ENCODE measurements at places on chromosomes 13 and 19. TPM values are rescaled to one million over a fixed set of nuclear protein-coding genes. Genes with fewer than 3 reads are reported as not detected.

DNA sequence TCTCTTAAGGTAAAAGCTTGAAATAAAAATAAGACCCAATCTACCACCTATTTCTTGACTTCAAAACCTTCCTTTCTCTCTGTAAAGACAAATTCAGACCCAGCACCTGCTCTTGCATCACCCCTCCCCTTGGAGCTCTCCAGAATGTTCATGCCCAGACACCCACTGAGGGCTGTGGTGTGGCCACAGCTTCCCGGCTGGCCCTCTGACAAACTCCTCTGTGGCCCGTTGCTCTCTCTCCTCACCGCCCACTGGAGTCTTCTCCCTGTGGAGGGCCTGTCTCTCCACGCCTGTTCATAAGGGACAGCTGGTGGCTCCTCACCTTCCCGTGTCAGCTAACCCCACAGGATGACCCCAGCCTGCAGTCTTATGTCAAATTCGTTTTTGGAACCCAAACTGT, 49.1 kb downstream of the TSSK6 start:
- DNase-seq: no peak
- H3K36me3 ChIP-seq: peaks cover 7% of the 10 kb centered on the region
- peaks cover 25% of the 10 kb centered on the region for H3K4me1 ChIP-seq
- no peak overlapping the region for H3K4me3 ChIP-seq

DNA sequence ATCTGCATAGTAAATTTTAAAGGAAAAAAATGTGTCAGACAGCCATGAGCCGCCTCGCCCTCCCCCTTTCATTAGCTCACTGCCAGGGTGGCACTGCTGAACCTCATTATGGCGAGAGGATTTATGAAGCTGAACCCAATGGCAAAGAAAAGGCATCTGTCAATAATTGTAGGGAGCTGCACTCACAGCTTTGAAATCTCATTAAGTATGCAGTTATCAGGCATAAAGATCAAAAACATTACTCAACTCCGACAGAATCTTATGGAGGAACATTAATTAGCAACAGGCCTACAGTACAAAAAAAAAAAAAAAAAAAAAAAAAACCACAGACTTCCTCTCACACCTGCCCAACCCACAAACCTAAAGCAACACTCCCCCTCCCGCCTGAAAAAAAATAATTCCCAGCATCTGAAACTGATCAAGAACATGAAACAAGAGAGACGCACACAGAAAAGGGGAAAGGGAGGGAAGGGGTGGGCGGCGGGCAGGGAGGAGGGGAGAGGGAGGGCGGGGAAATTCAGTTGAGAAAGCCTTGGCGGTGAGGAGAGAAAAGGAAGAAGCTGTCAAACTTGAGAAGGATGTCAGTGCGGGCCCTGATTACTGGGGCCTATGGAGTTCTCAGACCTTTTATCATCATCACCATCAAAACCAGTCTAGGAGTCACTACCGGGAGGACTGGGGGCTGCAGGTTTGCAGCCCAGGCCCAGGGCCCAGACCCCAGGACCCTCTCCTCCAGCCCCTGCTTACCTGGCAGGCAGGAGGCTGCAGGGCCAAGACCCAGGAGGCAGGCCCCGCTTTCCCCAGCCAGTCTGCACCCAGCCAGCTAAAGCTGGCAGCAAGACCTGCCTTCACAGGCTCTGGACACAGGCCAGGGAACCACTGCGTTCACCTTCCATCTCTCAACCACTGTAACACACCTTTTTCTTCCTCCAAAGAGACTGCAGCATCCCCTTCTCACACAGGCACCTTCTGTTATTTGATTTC, 8.9 kb downstream of the TSHZ3 start:
- H3K4me1 ChIP-seq: no peaks in the 10 kb centered on the region
- DNase-seq: no peak
- H3K36me3 ChIP-seq: no peaks in the 10 kb centered on the region
- no peaks in the 10 kb centered on the region for H3K27me3 ChIP-seq
- no peak overlapping the region for H3K27ac ChIP-seq

The ZFP28 gene
- total RNA-seq: 2.1 TPM

DNA sequence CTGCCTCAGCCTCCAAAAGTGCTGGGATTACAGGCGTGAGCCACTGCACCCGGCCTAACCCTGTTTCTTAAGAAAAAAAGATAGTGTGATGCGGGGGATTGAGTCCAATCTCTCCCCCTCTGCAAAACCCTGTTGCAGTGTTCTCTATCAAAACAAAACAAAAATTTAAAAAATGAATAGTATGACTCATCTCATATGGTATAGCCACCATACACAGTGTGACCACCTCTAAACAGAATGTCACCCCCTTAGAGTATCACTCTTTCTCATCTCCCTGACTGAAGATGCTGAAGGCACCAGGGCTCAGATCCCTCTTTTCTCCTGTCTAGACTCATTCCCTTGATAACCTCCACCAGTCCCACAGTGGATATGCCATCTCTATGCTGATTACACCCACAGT, 6.8 kb upstream of the ERF start:
- H3K36me3 ChIP-seq: no peaks in the 10 kb centered on the region
- no peak for DNase-seq
- H3K4me3 ChIP-seq: no peak overlapping the region
- no peak overlapping the region for H3K27ac ChIP-seq
- H3K27me3 ChIP-seq: no peaks in the 10 kb centered on the region

- no peak overlapping the region for H3K27ac ChIP-seq
- H3K36me3 ChIP-seq: no peaks in the 10 kb centered on the region
- H3K4me1 ChIP-seq: no peaks in the 10 kb centered on the region
- DNase-seq: no peak
- no peak overlapping the region for H3K4me3 ChIP-seq
Observed at GRCh38 chr13:60435762-60436374, 38.8 kb downstream of the TDRD3 start.

- no peak for DNase-seq
- H3K27me3 ChIP-seq: no peaks in the 10 kb centered on the region
- H3K4me3 ChIP-seq: no peak overlapping the region
- no peak overlapping the region for H3K27ac ChIP-seq
- H3K4me1 ChIP-seq: no peaks in the 10 kb centered on the region
Observed at GRCh38 chr13:23671897-23672296, 101.7 kb downstream of the TNFRSF19 start.

The CGB7 gene
- total RNA-seq: not detected

- H3K36me3 ChIP-seq: no peaks in the 10 kb centered on the region
- H3K4me1 ChIP-seq: no peaks in the 10 kb centered on the region
- no peak overlapping the region for H3K27ac ChIP-seq
- H3K27me3 ChIP-seq: no peaks in the 10 kb centered on the region
Observed at GRCh38 chr19:40740747-40741146, 9.5 kb downstream of the ACTMAP start.

The KLF16 gene
- total RNA-seq: 34.8 TPM

The KISS1R gene
- total RNA-seq: not detected

GRCh38 chr13:90689111-90689510, 658.4 kb upstream of the MIR17HG start:
- no peak overlapping the region for H3K4me3 ChIP-seq
- no peaks in the 10 kb centered on the region for H3K27me3 ChIP-seq
- no peak overlapping the region for H3K27ac ChIP-seq

GRCh38 chr19:42422092-42422900, 4.9 kb downstream of the LIPE start:
- peak overlapping the region; percentile 79 for H3K4me3 ChIP-seq
- H3K36me3 ChIP-seq: no peaks in the 10 kb centered on the region
- no peak overlapping the region for H3K27ac ChIP-seq
- H3K27me3 ChIP-seq: no peaks in the 10 kb centered on the region
- DNase-seq: no peak

The KLK6 gene
- total RNA-seq: not detected

DNA sequence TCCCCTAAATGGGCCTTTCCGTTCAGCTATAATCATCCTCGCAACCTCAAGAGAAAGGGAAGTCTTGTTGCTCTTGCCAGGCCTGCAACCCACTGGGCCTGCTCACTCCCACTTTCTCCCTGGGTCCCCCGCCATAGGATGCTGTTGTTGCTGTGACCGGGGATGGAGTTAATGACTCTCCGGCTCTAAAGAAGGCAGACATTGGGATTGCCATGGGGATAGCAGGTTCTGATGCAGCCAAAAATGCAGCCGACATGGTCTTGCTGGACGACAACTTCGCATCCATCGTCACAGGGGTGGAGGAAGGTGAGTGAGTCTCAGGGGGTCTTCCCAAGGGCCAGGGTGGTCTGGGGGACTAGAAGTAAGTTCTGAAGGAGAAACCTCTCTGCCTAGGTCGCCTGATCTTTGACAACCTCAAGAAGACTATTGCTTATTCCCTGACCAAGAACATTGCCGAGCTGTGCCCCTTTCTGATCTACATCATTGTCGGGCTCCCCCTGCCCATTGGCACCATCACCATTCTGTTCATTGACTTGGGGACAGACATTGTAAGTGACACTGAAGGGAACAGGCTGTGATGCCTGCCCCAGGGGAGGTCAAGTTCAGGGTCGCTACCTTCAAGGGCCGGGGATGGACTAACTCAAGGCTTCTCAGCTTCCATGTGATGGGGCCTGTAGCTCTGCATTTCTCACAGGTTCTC, 26.8 kb downstream of the ATP12A start:
- H3K27me3 ChIP-seq: no peaks in the 10 kb centered on the region
- H3K36me3 ChIP-seq: no peaks in the 10 kb centered on the region
- no peaks in the 10 kb centered on the region for H3K4me1 ChIP-seq

- no peaks in the 10 kb centered on the region for H3K36me3 ChIP-seq
- peaks cover 9% of the 10 kb centered on the region for H3K4me1 ChIP-seq
- H3K27me3 ChIP-seq: no peaks in the 10 kb centered on the region
- DNase-seq: peak; percentile 22
Observed at GRCh38 chr19:10193790-10194499, 808 bp downstream of the DNMT1 start.

The KCNRG gene
- total RNA-seq: 0.30 TPM

The DOCK6 gene
- 86.0 TPM for total RNA-seq

The ZNF836 gene
- total RNA-seq: 10.6 TPM

The C13orf42 gene
- total RNA-seq: not detected

DNA sequence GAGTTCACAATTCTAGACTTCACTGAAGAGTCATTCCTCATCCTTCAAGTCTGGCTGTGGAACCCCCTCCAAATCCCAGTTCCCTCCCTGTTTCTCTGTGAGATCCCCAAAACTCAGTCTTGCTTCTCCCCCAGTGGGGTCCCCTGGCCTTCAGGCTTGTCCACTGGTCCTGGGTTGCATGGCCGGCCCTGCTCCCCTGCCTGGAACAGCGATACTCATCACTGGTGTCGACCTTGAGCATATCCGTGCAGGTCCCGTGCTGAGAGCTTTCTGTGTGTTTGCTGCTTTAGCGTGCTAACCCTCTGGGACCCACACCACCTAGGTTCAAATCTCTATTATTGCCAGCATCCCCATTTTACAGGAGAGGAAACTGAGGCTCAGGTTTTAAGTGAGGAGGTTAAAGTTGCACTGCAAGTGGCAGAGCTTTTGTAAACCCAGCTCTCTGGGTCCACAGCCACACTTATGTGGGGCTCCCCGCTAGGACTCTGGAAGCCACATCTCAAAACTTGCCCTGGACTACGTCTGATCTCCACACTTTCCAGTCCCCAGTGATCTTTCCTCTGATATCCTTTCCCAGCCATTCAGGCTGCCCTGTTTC, 15.5 kb downstream of the LIPE start:
- no peak for DNase-seq
- no peaks in the 10 kb centered on the region for H3K27me3 ChIP-seq
- H3K4me1 ChIP-seq: no peaks in the 10 kb centered on the region
- H3K4me3 ChIP-seq: no peak overlapping the region

DNA sequence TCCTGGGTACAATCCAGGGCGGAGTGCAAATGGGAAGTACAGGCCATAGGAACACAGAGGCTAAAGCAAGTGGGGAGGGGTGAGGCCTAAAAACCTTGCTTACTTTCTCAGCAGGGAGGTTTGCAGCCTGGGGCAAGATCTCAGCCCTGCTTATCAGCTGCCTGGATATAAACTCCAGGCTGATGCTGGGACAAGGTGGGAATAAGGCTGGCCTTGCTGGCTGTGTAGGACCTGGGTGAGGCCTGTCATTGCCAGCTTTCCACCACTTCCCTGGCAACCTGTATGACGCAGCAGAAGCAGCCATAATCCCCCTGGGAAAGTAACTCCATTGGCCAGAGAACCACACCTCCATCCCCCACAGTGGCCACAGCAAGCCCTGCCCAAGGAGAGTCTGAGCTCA, 279.1 kb upstream of the ATXN8OS start:
- no peaks in the 10 kb centered on the region for H3K36me3 ChIP-seq
- no peak overlapping the region for H3K4me3 ChIP-seq
- no peaks in the 10 kb centered on the region for H3K27me3 ChIP-seq
- no peaks in the 10 kb centered on the region for H3K4me1 ChIP-seq

The GPR12 gene
- total RNA-seq: 0.05 TPM
